ENCODE measurements at places on chromosomes 2 and 18.

DNA sequence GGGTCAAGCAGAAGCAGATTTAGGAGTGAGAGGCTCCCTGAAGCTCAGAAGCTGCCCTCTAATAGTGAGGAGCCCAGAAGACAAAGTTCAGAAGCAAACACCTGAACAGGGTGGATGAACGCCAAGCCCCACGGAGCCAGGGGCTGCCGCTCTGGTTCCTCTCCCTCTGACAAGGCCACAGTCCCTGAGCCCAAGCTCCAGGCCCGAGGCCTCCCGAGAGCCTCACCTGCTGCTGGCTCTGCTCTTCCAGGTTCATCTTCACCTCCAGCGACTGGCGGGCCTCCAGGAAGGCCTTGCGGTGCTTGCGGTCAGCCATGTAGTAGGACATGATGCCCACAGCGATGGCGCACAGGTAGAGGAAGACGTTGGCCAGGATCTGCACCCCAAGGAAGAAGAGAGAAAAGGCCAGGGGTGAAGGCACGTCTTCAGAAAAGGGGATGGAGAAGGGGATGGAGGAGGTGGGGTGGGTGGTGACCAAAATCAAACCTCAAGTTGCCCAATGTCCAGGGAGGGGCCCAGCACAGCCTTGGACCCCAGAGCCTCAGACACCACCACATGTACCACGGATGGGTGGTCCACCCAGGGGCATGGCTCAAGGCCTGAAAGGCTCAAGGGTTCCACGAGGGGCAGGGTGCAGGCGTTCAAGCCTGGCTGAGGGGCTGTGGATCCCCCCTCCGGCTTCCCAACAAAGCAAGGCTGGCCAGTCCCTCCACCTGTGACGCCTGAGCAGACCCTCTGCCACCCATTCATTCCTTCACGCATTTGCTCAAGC is 47.5 kb downstream of the ADCY3 start:
- no peak for DNase-seq

GRCh38 chr18:73556904-73557303 is 590.7 kb downstream of the FBXO15 start:
- no peak for DNase-seq

GRCh38 chr2:38742797-38743559 is 8.2 kb downstream of the SRSF7 start:
- no peak for DNase-seq

DNA sequence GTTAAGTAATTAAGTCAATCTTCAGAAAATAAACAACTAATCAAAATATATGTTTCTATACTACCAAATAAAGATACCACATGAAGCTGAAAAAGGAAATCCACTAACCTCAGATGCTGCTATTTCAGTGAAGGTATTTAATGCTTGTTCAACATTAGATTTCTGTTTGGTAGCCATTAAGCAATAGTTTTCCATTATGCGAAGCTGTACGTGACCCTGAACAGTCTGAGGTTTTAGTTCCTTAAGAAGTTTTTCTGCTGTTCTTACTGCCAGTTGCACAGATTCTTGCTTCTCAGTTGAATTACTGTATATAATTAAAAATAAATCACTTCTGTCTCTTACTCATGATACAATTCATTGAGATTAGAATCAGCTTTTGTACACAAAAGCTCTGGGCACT is 65.4 kb downstream of the TTC21B start:
- no peak for DNase-seq

GRCh38 chr2:203937788-203938187 is 1.2 kb downstream of the ICOS start:
- DNase-seq: no peak

GRCh38 chr2:193336781-193337180 is 1142.0 kb upstream of the TMEFF2 start:
- DNase-seq: no peak

DNA sequence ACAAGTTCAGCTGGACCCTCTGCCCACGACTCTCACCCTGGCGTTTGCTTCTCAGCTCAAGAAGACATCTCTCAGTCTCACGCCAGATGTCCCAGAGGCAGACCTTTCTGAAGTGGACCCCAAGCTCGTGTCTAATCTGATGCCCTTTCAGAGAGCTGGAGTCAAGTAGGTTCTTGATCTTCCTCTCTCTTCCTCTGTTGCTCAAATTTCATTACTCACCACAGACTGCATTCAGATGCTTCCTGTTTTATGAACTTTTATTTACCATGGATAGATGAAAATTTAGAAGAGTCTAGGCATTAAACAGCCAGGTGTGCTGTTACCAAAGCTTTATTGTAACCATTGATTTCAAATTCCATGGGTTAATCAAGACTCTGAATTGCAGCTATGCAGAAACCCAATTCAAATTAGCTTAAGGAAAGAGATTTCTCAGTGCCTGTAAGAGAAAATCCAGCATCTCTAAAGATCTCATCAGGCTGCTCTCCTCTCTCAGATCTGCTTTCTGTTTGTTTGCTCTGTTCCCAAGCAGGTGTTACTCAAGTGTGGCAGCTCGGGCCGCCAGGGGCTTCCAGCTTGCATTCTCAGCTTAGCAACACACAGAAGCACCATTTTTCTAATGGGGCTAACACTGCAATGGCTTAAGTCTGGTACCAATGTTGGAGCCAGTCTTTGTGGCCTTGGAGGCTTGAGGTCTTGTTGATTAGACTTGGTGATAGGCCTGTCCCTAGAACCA is 16.5 kb downstream of the SMARCAL1 start:
- no peak for DNase-seq

DNA sequence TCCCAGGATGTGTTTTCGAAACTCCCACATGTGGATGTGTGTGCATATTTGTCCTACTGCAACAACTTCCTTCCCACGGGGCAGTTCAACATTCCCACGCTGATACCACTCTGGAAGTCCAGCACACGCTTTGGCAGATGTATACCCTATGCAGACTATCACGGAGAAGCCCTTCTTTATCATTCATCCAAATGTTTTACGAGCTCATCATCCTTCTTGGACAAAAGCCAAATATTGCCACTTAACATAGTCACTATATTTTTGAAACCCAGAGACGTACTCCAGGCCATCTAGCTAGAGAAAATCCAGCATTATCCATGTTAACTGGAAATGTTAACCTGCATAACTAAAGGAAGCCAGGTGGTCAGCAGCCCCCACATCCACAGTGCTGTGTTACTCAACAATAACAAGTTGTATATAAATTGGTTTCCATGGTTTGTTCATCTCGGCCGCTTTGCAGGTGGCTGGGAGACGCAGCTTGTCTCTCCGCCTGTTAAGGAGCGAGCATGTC is 131.5 kb downstream of the ZNF532 start:
- no peak for DNase-seq

DNA sequence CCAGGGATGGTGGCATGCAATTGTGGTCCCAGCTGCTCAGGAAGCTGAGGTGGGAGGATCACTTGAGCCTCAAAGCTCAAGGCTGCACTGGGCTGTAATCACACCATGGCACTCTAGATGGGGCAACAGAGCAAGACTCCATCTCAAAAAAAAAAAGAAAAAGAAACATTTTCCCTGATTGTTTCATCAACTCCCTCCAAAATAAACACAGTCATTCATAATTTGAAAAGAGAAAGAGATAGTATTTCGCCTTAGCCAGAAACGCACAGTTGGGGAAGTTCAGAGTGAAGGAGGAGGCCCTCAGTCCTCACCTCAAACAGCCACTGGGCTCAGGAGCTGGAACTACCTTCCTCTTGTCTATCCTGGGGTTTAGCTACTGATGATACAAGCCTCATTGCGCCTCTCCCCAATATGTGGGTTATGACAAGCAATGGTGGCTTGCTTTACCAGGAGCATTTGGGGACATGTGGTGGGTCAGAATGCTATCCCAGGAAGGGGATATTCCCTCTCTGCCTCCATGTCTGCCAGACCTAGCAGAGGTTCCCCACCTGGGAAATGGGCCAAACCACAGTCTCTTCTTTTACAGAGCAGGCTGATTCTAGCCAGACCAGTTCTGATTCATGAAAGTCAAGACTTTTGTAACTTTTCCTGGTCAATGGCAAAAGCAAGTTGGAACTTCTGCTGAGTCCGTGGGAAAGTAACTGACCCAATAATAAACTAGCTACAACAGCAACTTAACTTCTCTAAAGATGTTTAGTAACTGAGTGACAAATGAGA is 22.2 kb upstream of the TMEM87B start:
- peak; percentile 16 for DNase-seq

DNA sequence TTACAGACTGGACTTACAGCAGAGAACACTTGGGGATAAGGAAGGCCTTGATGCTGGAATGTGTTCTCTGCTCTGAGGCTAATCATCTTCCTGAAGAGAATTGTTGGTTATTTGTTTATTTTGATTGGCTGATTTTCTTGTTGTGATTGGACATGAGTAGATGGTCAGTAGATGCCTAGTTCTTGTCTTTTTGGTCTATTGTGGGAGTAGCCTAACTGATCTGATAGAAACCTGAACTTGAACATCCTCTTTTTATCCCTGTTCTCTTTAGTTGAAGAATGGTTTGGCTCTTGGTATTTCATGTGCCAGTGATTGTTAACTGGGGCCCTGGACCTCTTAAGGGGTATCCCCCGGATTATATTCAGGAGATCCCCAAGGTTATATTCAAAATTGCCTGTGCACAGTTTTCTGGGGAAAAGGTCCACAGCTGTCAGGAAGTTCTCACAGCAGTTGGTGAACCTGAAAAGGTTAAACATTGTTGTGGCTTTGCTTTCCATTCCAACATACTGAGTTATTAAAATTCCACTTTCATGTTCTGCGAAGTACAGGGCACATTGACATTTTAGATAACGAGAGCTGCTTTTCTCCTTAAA is 13.6 kb downstream of the TWSG1 start:
- no peak for DNase-seq

DNA sequence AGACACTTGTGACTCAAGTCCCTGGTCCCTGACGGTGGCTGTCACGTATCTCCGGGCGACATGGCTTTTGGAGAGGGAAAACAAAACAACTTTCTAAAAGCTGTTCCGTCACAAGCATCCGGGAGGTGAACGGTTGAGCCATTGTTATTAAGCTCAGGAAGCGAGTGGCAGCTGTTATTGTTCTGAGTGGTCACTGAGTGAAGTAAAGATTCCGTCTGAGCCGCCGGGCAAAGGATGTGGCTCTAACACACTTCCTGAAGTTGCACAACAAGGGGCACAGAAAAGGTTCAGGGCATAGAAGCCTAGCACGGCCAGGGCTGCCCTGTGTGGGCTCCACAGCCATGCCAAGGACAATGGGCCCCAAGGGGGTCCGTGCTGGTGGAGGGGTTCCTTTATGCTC is 24.3 kb downstream of the INPP5D start:
- no peak for DNase-seq

- no peak for DNase-seq
Measured at GRCh38 chr2:239608723-239609122, 207.9 kb upstream of the HDAC4 start.

DNA sequence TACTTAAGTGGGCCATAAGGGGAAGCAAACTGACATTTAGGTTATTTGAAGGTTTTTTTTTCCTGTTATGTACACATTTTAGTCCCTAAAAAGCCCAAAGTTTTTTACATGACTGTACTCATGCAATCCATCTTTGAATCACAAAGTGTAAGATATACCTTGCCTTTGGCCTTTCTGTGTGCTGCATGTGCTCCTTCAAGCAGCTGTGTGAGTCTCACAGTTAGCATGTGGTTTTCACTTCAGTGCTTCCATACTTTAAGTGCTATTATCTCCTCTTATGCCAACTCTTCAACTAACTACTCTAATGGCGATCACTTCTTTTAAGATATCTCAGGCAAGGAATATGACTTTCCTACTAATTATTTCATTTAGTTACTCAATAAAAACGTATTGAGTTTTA is 597.1 kb upstream of the ACVR2A start:
- DNase-seq: no peak

DNA sequence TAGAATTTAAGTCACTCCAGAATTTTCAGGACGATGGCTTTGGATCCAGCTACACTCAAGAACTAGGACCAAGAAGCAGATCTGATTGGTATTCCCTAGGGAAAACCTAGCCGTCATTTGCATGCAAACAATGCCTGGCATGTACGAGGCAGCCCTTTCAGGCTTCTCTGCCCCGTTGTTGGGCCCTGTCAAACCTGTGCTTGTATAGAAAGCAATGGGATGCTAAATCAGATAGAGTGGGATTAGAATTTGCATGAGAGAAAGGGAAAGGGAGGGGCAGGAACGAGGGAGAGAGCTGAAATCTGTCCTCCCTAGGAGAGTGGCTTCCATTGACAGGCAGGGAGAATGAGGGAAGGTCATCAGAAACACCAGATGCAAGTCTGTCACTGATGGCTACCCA is 28.6 kb downstream of the ARID5A start:
- no peak for DNase-seq

DNA sequence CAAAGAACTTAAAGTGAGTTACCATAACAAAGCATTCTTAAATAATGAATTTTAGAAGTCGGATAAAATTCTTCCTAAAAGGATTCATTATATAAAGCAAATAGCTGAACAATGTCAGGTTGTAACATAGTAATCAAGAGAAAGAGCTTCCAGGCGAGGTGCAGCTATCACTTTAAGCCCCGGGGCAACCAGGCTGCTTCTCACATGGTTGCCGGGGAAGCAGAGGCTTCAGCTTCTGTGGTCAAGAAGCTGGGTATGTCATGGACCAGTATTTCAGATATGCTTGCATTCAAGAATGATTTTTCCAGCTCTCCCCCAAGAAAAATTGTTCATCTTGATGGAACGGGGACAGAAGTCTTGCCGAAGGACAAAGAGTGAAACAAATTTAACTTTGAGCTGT is 23.6 kb upstream of the KYNU start:
- no peak for DNase-seq

- DNase-seq: no peak
Measured at GRCh38 chr2:8148260-8149006, 533.4 kb upstream of the ID2 start.

DNA sequence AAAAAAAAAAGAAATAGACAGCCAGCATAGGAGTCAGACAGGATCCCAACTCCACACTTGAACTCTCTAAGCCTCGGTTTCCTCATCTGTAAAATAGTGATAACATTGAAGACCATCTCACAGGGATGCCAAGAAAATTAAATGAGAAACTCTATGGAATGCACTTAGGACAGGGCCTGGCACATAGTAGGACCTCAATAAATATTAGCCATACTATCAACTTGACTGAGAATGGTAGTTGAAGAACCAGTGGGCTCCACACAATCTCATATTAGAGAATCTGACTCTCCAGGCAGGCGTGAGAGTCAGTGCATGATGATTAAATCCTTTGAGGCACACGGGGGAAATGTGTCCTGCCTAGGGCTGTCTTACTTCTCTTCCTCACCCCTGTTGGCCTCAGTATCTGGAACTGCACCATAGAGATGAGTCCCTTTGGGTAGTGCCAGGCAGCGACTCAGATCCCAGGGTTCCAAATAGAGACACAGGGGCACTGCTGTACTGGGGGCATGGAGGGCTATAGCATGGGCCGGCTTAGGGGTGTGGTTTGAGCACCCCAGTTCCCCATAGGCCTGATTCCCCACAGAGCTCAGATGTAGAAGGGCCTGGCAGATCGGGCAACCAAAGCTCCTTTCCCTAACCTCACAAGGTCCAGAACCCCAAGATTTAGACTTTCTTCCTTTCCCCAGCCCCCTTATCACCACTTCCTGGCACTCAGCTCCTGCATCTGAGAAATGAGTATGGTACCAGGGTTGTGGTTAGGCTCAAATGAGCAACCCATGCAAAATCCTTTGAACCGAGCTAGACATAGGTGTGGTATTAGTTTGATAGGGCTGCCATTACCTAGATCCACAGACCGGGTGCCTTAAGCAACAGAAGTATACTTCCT is 51.3 kb upstream of the CAB39 start:
- no peak for DNase-seq

DNA sequence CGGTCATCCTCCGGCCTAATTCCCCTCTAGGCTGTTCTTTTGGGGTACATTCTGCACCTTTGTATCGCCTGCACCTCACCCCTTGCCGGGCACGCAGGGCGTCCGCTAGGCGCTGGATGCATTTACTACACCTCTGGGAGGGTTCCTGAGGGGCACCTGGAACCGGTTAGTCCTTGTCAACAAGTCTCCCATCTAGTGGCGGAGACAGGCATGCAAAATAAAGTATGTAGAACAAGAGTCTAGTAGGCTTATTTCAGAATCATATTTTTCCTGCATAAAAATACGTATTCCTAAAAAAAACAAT is 705 bp upstream of the TEX261 start:
- no peak for DNase-seq

All from bone marrow (tissue), 2 donors.